ENCODE measurements at places on chromosomes 11 and 22.

DNA sequence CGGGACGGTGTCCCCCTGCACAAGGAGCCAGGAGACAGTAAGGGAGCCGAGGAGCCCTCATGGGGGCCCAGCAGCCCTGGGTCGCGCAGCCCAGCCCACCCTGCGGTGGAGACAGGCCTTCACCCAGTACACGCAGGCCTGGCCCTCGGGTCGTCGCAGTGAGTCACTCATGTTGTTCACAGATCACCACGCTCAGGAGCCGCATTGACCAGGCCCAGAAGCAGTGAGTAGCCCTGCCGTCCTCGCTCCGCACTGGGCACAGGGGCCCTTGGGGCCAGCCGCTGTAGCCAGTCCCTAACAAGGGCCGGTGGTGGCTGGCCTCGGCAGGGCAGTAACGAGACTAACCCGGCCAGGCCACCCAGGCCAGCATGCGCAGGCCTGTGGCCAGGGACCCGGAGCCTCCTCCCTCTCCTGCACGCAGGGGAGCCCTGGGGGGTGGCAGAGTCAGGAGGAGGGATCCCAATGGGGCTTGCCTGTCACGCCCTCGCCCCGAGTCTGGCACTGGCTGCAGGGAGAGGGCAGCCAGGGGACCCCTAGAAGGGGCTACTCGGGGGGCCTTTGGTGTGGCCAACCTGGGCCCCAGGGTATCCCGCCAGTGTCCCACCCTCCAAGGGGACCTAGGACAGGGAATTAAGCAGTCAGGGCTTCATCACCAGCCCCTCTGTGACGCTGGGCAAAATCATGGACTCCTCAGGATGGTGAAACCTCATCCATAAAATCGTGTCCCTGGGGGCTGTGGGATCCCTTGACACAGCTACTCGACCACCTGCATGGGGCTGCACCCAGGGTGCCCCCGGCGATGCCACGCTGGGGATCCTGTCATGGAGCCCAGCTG lies 10.1 kb upstream of the MRPL23 start:
- DNase-seq = no peak

GRCh38 chr11:44266056-44266780 lies 43.7 kb downstream of the ALX4 start:
- DNase-seq = no peak

GRCh38 chr22:19036523-19037273 lies 85.5 kb downstream of the DGCR2 start:
- DNase-seq = no peak

DNA sequence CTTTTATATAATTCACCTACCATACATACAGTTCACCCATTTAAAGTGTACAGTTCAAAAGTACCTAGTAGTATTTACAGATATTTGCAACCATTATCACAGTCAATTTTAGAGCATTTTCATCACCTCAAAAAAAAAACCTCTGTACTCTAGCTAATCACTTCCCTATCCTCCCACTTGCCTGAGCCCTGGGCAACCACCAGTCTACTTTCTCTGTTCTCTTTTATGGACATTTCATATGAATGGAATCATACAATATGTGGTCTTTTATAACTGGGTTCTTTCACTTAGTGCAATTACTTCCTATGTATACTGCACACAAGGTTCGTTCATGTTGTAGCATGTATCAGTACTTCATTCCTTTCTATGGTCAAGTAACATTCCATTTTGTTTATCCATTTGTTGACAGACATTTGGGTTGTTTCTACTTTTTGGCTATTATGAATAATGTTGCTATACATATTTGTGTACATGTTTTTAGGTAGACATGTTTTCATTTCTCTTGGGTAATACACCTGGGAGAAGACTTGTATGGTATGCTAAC lies 17.8 kb upstream of the NEU3 start:
- no peak for DNase-seq

DNA sequence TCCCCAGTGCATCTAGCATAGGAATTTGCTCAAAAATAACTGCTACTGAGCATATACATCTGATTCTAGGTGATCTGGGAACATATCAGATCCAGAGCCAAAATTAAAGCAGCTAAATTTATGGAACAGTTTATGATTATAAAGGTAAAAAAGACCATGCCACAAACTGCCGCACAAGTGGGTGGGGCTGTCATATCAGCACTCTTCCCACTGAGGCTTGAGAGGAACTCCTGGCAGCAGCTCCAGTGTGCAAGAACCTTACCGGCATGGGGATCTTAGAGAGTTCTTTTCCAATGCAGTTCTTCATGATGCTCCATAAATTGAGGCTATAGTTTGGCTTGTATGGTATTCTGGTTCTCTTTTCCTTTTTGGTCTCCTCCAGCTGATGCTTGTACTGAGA lies 15.3 kb downstream of the OSBP start:
- DNase-seq = no peak

DNA sequence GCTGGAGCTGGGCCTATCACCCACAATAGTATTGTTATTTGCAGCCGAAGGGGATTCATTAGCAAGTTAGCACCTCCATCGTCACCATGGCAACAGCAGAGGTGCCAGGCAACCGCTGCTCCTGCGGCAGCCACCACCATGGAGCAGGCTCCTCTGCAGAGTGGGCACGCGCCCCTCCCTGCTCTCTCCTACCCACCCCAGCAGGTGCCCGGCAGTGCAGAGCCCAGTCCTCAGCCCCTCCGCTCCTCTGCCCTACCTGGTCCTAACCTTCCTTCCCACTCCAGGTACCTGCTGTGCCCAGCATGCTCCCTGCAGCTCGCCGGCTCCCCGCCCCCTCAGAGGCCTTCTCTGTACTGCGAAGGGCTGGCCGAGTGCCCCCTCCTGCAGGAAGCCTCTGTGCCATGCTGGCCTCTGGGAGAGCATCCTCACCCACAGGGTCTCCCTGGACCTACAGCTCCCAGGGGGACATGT lies 3.6 kb downstream of the DUSP8 start:
- DNase-seq = no peak

GRCh38 chr11:78350646-78351165 lies 66.9 kb downstream of the GAB2 start:
- DNase-seq = no peak

- no peak for DNase-seq
Observed at GRCh38 chr11:118068206-118068944, 8.5 kb upstream of the TMPRSS4 start.

DNA sequence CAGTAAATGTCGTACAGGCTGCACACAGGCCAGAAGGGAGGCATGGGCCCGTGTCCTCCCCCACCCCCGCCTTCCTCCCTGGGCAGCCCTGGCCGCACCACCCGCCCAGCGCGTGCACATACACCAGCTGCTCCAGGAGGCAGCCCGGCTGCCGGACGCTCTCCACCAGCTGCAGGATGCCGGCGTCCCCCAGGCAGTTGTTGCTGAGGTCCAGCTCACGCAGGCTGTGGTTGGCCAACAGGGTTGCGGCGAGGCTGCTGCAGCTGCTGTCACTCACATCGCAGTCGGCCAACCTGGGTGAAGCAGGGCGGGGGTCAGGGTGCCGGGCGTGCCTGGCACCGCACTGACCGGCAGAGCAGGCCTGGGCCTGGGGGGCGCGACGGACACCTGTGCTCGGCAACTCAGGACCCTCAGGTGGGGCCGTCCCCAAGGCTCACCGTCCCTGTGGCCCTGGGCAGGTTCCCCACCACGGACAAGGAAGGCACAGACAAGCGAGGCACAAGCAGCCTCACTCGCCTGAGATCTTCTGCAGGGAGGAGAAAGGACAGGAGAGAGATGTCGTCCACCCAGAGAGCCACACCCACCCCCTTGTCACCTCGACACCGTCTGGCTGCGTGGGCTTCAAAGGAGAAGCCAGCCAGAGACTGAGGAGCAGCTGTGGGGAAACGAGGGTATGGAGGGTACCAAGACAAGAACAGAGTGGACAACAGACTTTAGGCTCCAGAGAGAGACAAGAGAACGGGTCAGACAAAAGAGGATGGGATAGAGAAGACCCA lies 12.1 kb downstream of the RNH1 start:
- DNase-seq = peak; percentile 26

DNA sequence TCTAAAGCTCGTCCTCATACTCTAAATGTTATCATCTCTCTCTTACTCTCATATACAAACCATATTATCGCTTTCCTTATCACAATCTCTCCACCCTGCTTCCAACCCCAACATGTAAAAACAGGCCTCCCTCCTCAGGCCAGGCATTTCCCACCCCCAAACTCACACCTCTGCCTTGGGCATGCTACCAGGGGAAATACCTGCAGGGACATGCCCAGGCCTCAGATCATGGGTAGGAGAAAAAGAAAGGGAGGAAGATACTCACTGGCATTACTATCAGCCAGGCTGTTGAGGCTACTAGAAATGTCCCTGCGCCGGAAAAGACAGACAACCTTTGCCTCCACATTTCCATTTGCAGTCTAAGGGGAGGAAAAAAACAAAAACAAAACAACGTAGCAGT lies 1.8 kb downstream of the MTA2 start:
- DNase-seq = no peak

DNA sequence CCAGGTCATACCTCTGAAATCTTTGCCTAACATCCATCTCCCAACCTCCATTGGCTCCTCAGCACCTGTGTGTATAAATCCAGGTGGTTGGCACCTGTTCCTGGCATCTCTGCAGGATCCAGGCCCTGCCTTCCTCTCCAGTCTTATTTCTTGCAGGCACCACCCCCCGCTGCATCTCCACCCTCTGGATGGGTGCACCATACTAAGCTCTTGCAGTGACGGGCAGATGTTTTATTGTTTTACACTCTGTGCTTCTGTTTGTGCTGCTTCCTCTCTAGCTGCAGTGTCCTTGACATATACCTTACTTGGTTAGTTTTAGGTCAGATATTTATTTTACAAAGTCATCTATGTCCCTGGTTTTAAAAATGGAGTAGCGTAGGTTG lies 102.6 kb downstream of the TBC1D22A start:
- DNase-seq = no peak

Data from skeletal muscle cell (primary cell).